Left renal pelvis (tissue), 4 donors: ENCODE measurements at places on chromosomes 13 and 19. TPM values are rescaled to one million over a fixed set of nuclear protein-coding genes. Genes with fewer than 3 reads are reported as not detected.

ATP4B gene
- polyA plus RNA-seq = 0.20 TPM

FPR1 gene
- polyA plus RNA-seq = 0.80 TPM

DACT3 gene
- 25.6 TPM for polyA plus RNA-seq

OVOL3 gene
- not detected for polyA plus RNA-seq

MEIS3 gene
- 19.9 TPM for polyA plus RNA-seq

NKPD1 gene
- 0.16 TPM for polyA plus RNA-seq

IZUMO1 gene
- polyA plus RNA-seq = 0.08 TPM

OR10H1 gene
- polyA plus RNA-seq = 0.04 TPM

NLRP7 gene
- polyA plus RNA-seq = not detected

CEACAM3 gene
- not detected for polyA plus RNA-seq

PCDH20 gene
- polyA plus RNA-seq = 8.0 TPM
